SW 1271 (cell line): ENCODE measurements at places on chromosomes 11 and 22.

DNA sequence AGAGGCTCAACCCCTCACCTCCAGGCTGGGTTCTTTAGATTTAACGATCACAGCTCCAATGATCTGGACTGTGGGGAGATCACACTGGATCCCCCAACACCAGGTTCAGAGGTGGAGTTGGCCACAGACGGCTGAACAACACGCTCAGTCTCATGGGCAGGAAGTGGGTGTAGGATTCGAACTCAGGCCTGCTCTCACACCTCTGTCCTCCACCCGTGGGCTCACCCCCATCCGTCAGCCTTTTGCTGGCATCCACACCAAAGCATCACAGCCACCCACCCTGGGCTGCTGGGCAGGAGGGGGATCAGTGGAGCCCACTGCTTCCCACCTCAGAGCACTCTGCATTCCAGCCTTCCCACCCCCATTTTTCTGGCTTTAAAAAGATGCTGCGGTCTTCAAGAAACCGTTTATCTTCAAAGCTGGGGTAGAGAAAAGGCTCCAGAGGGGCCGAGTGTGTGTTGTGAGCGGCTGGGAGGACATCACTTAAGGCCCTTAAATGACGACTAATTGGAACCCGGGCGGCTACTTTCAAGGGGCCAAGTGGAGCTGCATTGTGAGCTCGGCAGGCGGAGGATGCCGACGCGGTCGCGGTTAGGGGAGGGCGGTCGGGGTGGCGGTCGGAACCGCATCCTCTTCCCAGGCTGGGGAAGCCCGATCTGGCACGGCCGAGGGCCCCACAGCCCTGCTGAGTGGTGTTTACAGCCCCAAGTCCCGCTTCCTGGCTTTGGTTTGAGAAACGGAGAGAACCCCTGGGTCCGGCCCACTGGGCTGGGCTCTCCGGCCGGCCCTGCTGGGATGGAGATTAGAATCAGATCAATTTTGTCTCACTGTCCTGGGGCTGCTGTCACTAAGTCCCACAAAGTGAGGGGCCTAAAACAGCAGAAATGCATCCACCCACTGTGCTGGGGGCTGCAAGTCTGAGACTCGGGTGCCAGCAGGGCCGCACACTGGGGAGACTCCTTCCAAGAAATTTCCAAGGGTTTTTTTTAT is 15.9 kb upstream of the FGF3 start:
- DNase-seq, result no peak

GRCh38 chr11:43872995-43873394 is 7.6 kb upstream of the ALKBH3 start:
- DNase-seq, result no peak

DNA sequence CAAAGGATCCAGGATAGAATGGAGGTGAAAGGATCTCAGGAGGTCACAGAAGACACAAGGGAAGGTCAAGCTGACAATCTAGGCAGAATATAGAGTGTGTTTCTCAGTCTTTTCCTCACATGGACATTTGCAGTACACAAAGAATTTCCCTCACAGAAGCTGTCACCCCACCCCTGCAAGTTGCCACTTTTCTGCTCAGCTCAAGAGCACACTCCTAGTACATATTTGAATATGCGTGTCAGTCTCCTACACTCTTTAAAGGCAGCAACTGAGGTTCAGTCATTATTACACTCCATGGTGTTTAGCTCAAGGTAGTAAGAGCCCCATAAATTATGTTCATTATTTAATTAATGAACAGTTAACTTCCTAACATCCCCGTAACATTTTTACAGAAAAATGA is 59.1 kb downstream of the ETS1 start:
- no peak for DNase-seq

GRCh38 chr11:76574406-76574805 is 96.1 kb downstream of the LRRC32 start:
- DNase-seq, result no peak

DNA sequence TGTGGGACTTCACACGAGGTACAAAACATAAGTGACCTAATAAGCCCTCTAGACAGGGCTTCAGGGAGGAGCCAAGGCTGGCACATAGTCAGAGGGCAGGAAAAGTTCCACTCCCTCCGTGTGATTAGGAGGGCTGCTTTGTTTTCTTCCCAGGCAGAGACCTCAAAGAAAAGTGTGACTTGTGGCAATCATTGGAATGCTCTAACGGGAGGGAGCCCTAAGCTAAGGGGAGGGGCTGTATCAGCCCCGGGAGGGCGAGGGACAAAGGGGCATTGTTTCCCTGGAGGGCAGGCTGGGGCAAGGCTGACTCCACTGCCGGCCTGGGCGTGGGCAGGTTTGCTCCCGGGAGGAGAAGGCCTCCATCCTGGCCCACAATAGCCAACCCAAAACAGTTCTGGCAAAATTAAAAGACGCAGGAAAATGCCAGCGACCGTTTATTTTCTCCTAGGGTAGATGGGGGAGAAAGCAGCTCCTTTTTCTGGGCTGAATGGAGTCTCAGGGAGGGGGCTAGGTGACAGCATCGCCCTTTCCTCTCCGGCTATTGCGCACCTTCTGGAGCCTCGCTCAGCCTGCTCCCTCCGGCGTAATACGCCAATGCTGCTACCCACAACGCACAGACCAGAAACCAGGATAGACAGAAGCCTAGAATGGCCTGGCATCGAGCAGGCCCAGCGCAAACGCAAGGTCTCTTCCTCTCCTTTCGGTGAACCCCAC is 60.2 kb downstream of the ENDOD1 start:
- DNase-seq, result peak; percentile 93

GRCh38 chr22:29393019-29393608 is 4.7 kb upstream of the AP1B1 start:
- no peak for DNase-seq

- DNase-seq, result no peak
These were observed 14.0 kb downstream of the CAPN5 start for GRCh38 chr11:77080643-77081210.

- DNase-seq, result no peak
These were observed 33.7 kb downstream of the PISD start for GRCh38 chr22:31628362-31628761.

GRCh38 chr11:46649180-46649738 is 31.9 kb downstream of the ATG13 start:
- DNase-seq, result peak; percentile 66

GRCh38 chr11:65207918-65208784 is 26.4 kb downstream of the CAPN1 start:
- DNase-seq, result no peak

DNA sequence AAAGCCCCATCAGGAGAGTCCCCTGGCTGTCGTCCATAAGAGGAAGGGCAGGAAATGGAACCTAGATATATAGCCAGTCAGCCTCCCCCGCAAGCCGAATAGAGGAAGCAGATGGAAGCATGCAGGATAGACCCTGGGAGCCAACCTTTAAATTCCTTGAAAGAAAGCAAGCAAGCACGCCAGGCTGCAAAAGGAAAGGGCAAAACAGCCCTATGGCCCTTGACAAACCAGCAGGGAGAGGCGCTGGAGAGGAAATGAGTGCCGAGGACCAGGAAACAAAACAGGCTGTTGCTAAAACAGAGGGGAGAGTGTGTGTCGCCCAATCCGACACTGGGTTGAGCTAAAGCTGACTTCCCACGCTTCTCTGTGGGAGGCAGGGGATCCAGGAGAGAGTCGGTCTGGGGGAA is 203.5 kb upstream of the MTNR1B start:
- DNase-seq, result no peak

DNA sequence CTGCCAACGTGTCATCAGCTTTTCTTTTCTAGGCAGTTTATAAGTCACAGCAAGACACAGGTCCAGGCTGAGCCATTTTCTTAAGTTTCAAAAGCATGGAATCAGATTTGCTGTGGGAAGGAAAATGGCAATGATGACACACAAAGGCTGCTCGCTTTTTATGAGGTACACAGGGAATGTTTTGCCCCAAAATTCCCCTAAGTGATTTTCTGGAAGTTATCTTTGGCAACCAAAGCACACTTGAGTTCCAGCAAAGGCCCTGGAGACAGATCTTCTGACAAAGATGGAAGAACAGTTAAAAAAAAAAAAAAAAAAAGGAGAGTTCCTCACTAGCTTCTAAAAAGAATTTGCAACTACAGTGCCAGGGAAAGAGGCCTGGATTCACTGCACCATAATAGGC is 260.8 kb downstream of the LARGE1 start:
- DNase-seq, result no peak

GRCh38 chr11:70299636-70300035 is 29.1 kb downstream of the PPFIA1 start:
- DNase-seq, result no peak

GRCh38 chr22:39967103-39967829 is 7.1 kb downstream of the TMA7B start:
- DNase-seq, result no peak

- DNase-seq, result no peak
These were observed 13.0 kb upstream of the CARD18 start for GRCh38 chr11:105152560-105152959.

GRCh38 chr11:36702330-36703054 is 104.5 kb upstream of the RAG2 start:
- peak; percentile 46 for DNase-seq

- DNase-seq, result no peak
These were observed 1.9 kb downstream of the NUMA1 start for GRCh38 chr11:72078477-72078876.

- no peak for DNase-seq
These were observed 98.3 kb downstream of the PKNOX2 start for GRCh38 chr11:125262830-125263218.

- no peak for DNase-seq
These were observed at the start of gene SLC17A6 for GRCh38 chr11:22337596-22338485. Gene SLC17A6 (plus strand): TSS chr11:22338381. CDS start chr11:22338534, 153 bp downstream.

GRCh38 chr11:60288531-60288930 is 8.1 kb downstream of the MS4A4A start:
- DNase-seq, result no peak

- DNase-seq, result no peak
These were observed 38.0 kb upstream of the IL17RA start for GRCh38 chr22:17046566-17047348.

DNA sequence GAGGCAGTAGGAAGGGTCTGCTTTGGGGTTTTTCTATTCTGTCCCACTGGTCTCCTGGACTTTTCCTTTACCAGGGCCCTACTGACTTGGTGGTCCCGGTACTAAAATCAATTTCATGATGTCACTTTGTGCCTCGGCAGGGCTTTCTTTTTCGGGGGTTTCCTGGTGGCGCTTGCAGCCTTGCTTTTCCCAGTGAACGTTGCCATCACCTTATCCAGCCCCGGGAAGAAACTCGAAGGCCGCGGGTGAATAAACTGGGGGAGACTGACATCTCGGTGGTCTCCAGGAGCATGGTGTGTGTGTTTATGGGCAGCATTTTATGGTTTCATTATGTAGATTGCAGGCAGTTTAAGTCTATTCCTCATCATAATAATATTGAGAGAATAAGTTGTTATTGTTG is 84.4 kb downstream of the KCNQ1 start:
- DNase-seq, result no peak

DNA sequence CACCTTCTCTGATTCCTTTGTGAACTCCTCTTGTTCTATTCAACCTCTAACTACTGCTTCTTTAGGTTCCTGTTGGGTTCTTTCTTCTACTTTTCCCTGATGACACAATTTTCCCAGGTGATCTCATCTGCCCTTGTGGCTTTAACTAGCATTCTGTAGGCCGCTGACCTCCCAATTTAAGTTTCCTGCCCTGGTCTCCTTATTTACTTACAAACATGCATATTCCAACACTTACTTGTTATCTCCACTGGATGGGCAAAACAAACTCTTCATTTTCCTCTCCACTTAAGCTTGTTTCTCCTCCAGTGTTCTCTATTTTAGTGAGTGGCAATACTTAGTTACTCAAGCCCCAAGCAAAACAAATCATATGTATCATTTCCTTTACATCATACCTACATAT is 734.5 kb downstream of the METTL15 start:
- no peak for DNase-seq

DNA sequence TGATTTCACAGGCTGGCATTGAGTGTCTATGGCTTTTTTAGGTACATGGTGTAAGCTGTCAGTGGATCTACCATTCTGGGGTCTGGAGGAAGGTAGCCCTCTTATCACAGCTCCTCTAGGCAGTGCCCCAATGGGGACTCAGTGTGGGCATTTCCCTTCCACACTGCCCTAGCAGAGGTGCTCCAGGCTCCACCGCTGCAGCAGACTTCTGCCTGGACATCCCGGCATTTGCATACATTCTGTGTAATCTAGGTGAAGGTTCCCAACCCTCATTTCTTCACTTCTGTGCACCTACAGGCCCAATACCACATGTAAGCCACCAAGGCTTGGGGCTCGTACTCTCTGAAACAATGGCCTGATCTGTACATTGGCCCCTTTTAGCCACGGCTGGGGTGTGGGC is 78.3 kb downstream of the RNF169 start:
- no peak for DNase-seq

GRCh38 chr22:17828502-17829080 is 54.3 kb upstream of the BID start:
- no peak for DNase-seq

DNA sequence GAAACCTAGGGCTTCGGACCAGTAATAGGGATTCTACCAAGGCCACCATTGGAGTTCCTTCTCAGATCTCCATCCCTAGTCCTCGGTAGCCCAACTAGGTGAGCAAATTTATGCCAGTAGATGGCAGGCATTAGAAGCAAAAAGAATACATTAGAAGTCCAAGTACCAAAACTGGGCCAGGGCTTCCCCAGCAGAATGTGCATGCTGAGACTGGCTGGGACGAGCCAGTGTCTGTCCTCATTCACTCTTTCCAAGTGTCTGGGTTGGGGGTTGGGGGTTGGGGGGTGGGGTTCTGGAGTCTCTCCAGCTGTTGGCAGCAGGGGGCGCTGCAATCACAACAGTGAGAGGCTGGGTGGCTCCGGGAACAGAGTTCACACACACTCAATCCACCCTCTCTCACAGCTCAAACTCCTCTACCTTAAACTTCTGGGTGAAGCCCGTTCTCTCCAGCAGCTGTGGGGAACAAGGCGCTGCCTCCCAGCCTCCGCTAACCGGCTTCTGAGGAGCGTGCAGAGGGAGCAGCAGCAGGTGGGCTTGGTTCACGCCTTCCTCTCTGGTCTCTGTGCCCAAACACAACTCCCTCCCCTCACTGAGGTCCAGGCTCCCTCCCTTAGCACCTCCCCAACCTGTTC is 57.5 kb downstream of the BTG4 start:
- DNase-seq, result peak; percentile 58

DNA sequence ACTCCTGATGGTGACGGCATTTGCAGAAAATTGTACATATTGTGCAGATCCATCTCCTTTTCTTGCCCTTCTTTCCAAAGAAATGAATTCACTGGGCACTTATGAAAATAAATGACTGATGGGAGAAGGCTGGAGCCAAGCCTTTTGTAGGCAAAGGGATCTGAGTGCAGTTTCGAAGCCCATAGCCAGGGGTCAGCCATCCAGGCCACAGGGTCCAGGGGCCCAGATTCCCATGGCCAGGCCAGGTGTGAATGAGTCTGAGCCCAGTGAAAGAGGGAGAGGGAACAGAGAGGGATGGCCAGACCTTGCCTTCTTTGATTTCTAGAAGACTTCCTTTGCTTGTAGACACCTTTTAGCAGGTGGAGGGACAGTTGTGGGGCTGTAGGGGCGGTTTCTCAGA is 209.1 kb downstream of the KIRREL3 start:
- DNase-seq, result no peak

DNA sequence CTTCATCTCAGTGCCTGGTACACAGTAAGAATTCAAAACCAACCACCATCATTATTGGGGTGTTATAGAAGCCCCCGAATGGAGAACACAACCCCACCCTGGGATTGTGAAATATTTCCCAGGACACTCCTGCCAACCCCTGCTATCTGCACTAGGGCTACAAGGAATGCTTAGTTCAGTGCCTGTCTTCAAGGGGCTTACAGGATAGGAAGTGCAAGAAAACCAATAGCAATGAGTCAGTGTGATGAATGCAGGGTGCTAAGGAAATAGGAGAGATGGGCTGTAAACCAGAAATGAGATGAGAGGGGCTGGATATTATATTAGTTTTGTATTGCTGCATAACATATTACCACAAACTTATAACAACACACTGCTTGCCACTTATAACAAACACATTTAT is 965 bp upstream of the ASCC2 start:
- no peak for DNase-seq
